ENCODE measurements at places on chromosomes 5 and 9.

DNA sequence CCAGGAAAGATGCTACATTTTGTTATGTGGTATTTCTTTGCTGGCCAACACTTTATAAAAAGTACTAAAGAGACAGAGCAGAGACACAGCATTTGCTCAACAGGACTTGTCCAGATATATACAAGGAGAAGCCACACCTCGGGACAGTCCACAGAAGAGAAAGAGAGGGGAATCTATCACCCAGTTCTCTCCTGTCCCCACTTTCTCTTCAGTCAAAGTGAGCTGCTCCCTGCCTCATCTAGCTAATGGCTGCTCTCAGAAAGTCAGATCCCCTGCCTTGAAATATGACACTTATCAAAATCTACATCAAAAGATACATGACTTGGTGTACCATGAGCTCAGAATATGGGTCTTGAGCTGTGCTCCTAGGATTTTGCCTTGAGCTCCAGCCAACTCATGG is 86.7 kb upstream of the SPDL1 start:
- DNase-seq, result no peak

GRCh38 chr5:132876020-132876759 is 2.7 kb downstream of the LEAP2 start:
- DNase-seq, result no peak

GRCh38 chr5:100694100-100694499 is 158.9 kb downstream of the FAM174A start:
- DNase-seq, result no peak

GRCh38 chr9:78453450-78453849 is 156.5 kb downstream of the PSAT1 start:
- no peak for DNase-seq

GRCh38 chr9:70428781-70429180 is 14.3 kb upstream of the KLF9 start:
- DNase-seq, result no peak
